ENCODE measurements at places on chromosomes 7 and 10. TPM values are rescaled to one million over a fixed set of nuclear protein-coding genes. Genes with fewer than 3 reads are reported as not detected.

Gene UCMA
- not detected for total RNA-seq

GRCh38 chr10:75407224-75407712, 5.7 kb upstream of the ZNF503 start:
- no peak for DNase-seq

DNA sequence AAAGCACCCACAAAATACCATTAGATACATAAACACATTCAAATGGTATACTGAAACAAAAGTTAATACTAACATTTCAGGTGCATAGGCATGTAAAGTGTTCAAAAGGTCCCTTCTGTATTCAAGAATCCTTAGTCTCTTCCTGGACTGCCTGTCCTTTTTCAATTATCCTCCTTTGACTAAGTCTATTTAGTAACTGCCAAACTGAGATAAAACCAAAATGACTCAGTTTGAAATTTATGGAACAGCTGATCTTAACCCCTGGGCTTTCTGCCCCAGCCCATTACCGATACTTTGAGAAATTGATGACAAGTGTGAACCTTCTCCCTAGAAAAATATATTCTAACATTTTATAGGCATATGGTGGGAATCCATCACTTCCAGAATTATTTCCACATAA, 5.4 kb downstream of the EPC1 start:
- no peak for DNase-seq

GRCh38 chr7:152176797-152177196, 151.3 kb downstream of the GALNT11 start:
- no peak for DNase-seq

- peak; percentile 80 for DNase-seq
Measured at GRCh38 chr7:30285536-30286284, 1.3 kb downstream of the ZNRF2 start.

Gene LHFPL3
- total RNA-seq, result not detected

GRCh38 chr10:8502573-8502972, 448.1 kb downstream of the GATA3 start:
- DNase-seq, result no peak

Gene EZH2
- 132 TPM for total RNA-seq

Gene MMP21
- not detected for total RNA-seq

Gene CCL24
- total RNA-seq, result not detected

DNA sequence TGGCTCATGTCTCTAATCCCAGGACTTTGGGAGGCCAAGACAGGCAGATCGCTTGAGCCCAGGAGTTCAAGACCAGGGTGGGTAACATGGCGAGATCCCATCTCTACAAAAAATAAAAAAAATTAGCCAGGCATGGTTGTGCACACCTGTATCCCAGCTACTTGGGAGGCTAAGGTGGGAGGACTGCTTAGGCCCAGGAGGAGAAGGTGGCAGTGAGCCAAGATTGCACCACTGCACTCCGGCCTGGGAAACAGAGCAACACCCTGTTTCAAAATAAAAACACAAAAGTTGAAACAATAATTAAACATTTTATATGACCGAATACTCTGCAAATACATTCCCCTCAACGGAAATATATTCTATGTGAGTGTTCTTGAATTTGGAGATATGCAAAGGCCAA, 40.3 kb downstream of the JMJD1C start:
- no peak for DNase-seq

All from activated naive CD4-positive, alpha-beta T cell treated with anti-CD3 and anti-CD28 coated beads for 36 hours (primary cell).